Smooth muscle cell of the pulmonary artery (primary cell): ENCODE measurements at places on chromosomes 7 and 10. TPM values are rescaled to one million over a fixed set of nuclear protein-coding genes. Genes with fewer than 3 reads are reported as not detected.

The NPTX2 gene
- total RNA-seq, result 3.3 and 5.1 TPM in 2 replicates

The NUPR2 gene
- not detected in 2 replicates for total RNA-seq

The COBL gene
- total RNA-seq, result not detected in 2 replicates

The ZMIZ1 gene
- total RNA-seq, result 30.2 and 50.3 TPM in 2 replicates

The GNGT1 gene
- not detected in 2 replicates for total RNA-seq

The MYL10 gene
- not detected in 2 replicates for total RNA-seq

The TCERG1L gene
- total RNA-seq, result not detected in 2 replicates

The GPR37 gene
- 1.5 and 2.7 TPM in 2 replicates for total RNA-seq

The CYP2C19 gene
- not detected in 2 replicates for total RNA-seq

The NPC1L1 gene
- 0.07 and 0.13 TPM in 2 replicates for total RNA-seq

The MYO1G gene
- 0.07 TPM in 2 replicates for total RNA-seq

The POLR2J gene
- total RNA-seq, result 16.3 and 22.2 TPM in 2 replicates

The CARD11 gene
- total RNA-seq, result 0.13 TPM in 1 of 2 replicates, not detected in the other

The H2BK1 gene
- total RNA-seq, result not detected in 2 replicates

The ADRA2A gene
- 0.20 and 2.0 TPM in 2 replicates for total RNA-seq

The WDR11 gene
- 68.8 and 88.4 TPM in 2 replicates for total RNA-seq

The CRHR2 gene
- not detected in 2 replicates for total RNA-seq

The METTL2B gene
- 29.3 and 35.7 TPM in 2 replicates for total RNA-seq

The SOSTDC1 gene
- total RNA-seq, result not detected in 2 replicates

The NEBL gene
- total RNA-seq, result 0.65 TPM in 1 of 2 replicates, not detected in the other

The CTAGE6 gene
- 1.1 and 1.7 TPM in 2 replicates for total RNA-seq

The HKDC1 gene
- total RNA-seq, result 0.78 and 6.8 TPM in 2 replicates

The TMEM196 gene
- total RNA-seq, result not detected in 2 replicates

The CDK1 gene
- 4.7 and 18.5 TPM in 2 replicates for total RNA-seq

The ELN gene
- total RNA-seq, result 82.6 and 158 TPM in 2 replicates

The CUZD1 gene
- 0.30 and 0.52 TPM in 2 replicates for total RNA-seq

The RBP4 gene
- total RNA-seq, result 0.59 and 1.7 TPM in 2 replicates

The TMEM184A gene
- 0.03 and 0.13 TPM in 2 replicates for total RNA-seq

The PON3 gene
- 0.13 TPM in 1 of 2 replicates, not detected in the other for total RNA-seq

The CPED1 gene
- total RNA-seq, result 52.0 and 64.8 TPM in 2 replicates

The ACBD7 gene
- total RNA-seq, result 0.83 and 2.9 TPM in 2 replicates

The CACNA2D1 gene
- 134 and 591 TPM in 2 replicates for total RNA-seq

The GALNT17 gene
- total RNA-seq, result 0.13 TPM in 1 of 2 replicates, not detected in the other

The NME8 gene
- total RNA-seq, result not detected in 2 replicates

The COX19 gene
- total RNA-seq, result 9.8 and 10.1 TPM in 2 replicates

The ANKRD7 gene
- 0.20 and 0.33 TPM in 2 replicates for total RNA-seq

The LIPK gene
- total RNA-seq, result not detected in 2 replicates

The DEPP1 gene
- total RNA-seq, result 88.6 and 142 TPM in 2 replicates

The ADARB2 gene
- not detected in 2 replicates for total RNA-seq

The SLC16A12 gene
- total RNA-seq, result 0.10 and 0.33 TPM in 2 replicates

The RAPGEF5 gene
- 23.8 and 35.8 TPM in 2 replicates for total RNA-seq

The MKI67 gene
- 3.3 and 7.4 TPM in 2 replicates for total RNA-seq

The FAM25A gene
- not detected in 2 replicates for total RNA-seq

The NAT16 gene
- total RNA-seq, result not detected in 2 replicates

The MSMB gene
- not detected in 2 replicates for total RNA-seq

The CFAP70 gene
- total RNA-seq, result 1.2 TPM in 2 replicates

The AQP1 gene
- total RNA-seq, result 71.5 and 335 TPM in 2 replicates

The SUN3 gene
- not detected in 2 replicates for total RNA-seq

The ACADSB gene
- 4.9 and 6.2 TPM in 2 replicates for total RNA-seq

The PCBD1 gene
- total RNA-seq, result 39.1 and 47.3 TPM in 2 replicates

The TAF3 gene
- 1.9 and 2.0 TPM in 2 replicates for total RNA-seq

The AKR1C1 gene
- 79.3 and 99.2 TPM in 2 replicates for total RNA-seq

The SEMA4G gene
- 2.2 and 3.0 TPM in 2 replicates for total RNA-seq

The SFXN4 gene
- total RNA-seq, result 8.5 and 10.8 TPM in 2 replicates

The ARHGEF35 gene
- total RNA-seq, result 0.63 and 1.3 TPM in 2 replicates

The ITIH5 gene
- total RNA-seq, result 3.6 and 24.9 TPM in 2 replicates

The GJD4 gene
- total RNA-seq, result 0.10 TPM in 1 of 2 replicates, not detected in the other

The TAS2R5 gene
- total RNA-seq, result 1.6 and 2.1 TPM in 2 replicates

The CAMK2B gene
- 0.26 and 0.63 TPM in 2 replicates for total RNA-seq
